ENCODE measurements at places on chromosomes 2 and 18. TPM values are rescaled to one million over a fixed set of nuclear protein-coding genes. Genes with fewer than 3 reads are reported as not detected.

- H3K27me3 ChIP-seq: no peaks in the 10 kb centered on the region
- no peak for DNase-seq
- H3K36me3 ChIP-seq: no peaks in the 10 kb centered on the region
- H3K27ac ChIP-seq: no peak overlapping the region
Observed at GRCh38 chr2:8364668-8365067, 317.2 kb upstream of the ID2 start.

GRCh38 chr18:60279391-60279790 is 93.2 kb downstream of the MC4R start:
- no peak for DNase-seq
- no peaks in the 10 kb centered on the region for H3K36me3 ChIP-seq
- H3K4me3 ChIP-seq: no peak overlapping the region
- peaks cover 88% of the 10 kb centered on the region for H3K27me3 ChIP-seq
- no peaks in the 10 kb centered on the region for H3K4me1 ChIP-seq

DNA sequence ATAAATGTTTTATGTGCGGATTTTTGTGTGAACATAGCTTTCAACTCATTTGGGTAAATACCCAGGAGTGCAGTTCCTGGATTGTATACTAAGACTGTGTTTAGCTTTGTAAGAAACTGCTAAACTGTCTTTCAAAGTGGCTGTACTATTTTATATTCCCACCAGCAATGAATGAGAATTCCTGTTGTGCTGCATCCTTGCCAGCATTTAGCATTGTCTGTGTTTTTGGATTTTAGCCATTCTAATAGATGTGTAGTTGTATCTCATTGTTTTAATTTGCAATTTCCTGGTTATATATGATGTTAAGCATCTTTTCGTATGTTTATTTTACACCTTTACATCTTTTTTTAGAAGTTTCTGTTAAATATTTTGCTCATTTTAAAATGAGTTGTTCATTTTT is 24.2 kb downstream of the VRK2 start:
- H3K27ac ChIP-seq: no peak overlapping the region
- H3K36me3 ChIP-seq: peaks cover 26% of the 10 kb centered on the region
- H3K4me3 ChIP-seq: no peak overlapping the region
- no peaks in the 10 kb centered on the region for H3K27me3 ChIP-seq
- no peaks in the 10 kb centered on the region for H3K4me1 ChIP-seq
- DNase-seq: no peak

DNA sequence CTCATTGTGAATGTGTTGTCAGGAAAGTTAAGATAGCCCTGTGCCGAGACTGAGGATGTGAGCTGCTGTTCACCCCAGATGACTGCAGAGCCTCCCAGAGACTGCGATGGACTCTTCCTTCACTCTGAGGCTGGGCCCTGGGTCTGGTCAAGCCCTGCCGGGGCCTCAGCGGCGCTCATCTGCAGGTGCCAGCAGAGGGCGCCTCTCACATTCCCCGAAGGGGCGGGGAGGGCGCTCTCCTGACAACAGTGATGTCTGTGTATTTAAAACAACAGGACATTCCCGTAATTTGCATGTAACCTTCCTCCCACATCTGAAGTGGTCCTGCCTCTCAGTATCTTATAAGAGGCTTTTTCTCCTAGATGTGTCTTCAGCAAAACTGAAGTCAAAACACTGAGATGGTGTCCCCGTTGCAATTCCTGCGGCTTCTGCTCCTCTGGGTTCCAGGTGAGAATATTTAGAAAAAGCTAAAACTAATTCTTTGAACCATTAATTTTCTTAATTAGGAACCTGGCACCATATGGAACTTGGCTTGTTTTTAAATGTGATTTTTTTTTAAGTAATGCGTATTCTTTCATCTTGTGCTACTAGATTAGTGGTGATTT is 1377.9 kb downstream of the RPIA start:
- no peak overlapping the region for H3K27ac ChIP-seq
- no peak for DNase-seq
- no peak overlapping the region for H3K4me3 ChIP-seq
- H3K4me1 ChIP-seq: no peaks in the 10 kb centered on the region

GRCh38 chr18:65206551-65207260 is 544.1 kb upstream of the CDH7 start:
- DNase-seq: no peak
- H3K4me1 ChIP-seq: no peaks in the 10 kb centered on the region
- H3K4me3 ChIP-seq: no peak overlapping the region
- peaks cover 58% of the 10 kb centered on the region for H3K27me3 ChIP-seq
- H3K36me3 ChIP-seq: no peaks in the 10 kb centered on the region
- H3K27ac ChIP-seq: peak overlapping the region; percentile 28

- H3K27me3 ChIP-seq: peaks cover 17% of the 10 kb centered on the region
- no peak overlapping the region for H3K4me3 ChIP-seq
- H3K4me1 ChIP-seq: peaks cover 7% of the 10 kb centered on the region
- no peak overlapping the region for H3K27ac ChIP-seq
- H3K36me3 ChIP-seq: no peaks in the 10 kb centered on the region
- DNase-seq: no peak
Observed at GRCh38 chr2:176109946-176110345, 2.9 kb downstream of the HOXD11 start.

GRCh38 chr2:64646007-64646880 is 7.5 kb downstream of the SERTAD2 start:
- H3K4me1 ChIP-seq: peaks cover 32% of the 10 kb centered on the region
- H3K27ac ChIP-seq: peak overlapping the region; percentile 19
- H3K27me3 ChIP-seq: no peaks in the 10 kb centered on the region
- peaks cover 5% of the 10 kb centered on the region for H3K36me3 ChIP-seq
- peak; percentile 81 for DNase-seq

DNA sequence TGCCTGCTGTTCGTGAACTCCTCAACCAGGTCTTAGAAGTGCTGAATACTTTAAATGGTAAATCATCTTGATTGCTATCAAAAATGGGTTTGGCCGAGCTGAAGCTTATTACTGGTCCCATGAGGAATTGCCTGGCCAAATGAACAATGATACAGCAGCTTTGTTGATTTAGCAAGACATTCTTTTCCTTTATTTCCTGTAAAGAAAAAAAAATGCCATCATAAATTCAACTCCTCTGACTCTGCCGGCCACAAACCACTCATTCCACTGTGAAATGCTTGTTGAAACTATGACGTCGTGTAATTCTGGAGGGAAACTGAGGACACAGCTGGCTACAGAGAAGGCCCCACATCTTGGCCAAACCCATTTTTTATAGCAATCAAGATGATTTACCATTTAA is 74.2 kb upstream of the ID2 start:
- no peaks in the 10 kb centered on the region for H3K4me1 ChIP-seq
- H3K36me3 ChIP-seq: no peaks in the 10 kb centered on the region
- no peak overlapping the region for H3K27ac ChIP-seq
- no peak overlapping the region for H3K4me3 ChIP-seq

GRCh38 chr2:69223759-69224511 is 163.1 kb downstream of the GFPT1 start:
- H3K4me1 ChIP-seq: no peaks in the 10 kb centered on the region
- no peak overlapping the region for H3K27ac ChIP-seq
- no peaks in the 10 kb centered on the region for H3K27me3 ChIP-seq

- H3K4me3 ChIP-seq: no peak overlapping the region
- H3K27ac ChIP-seq: no peak overlapping the region
- no peak for DNase-seq
- H3K36me3 ChIP-seq: no peaks in the 10 kb centered on the region
- no peaks in the 10 kb centered on the region for H3K27me3 ChIP-seq
- no peaks in the 10 kb centered on the region for H3K4me1 ChIP-seq
Observed at GRCh38 chr2:31703253-31703652, 122.5 kb upstream of the SRD5A2 start.

GRCh38 chr2:38571193-38571592 is 31.5 kb downstream of the HNRNPLL start:
- no peak for DNase-seq
- peaks cover 54% of the 10 kb centered on the region for H3K36me3 ChIP-seq
- H3K27me3 ChIP-seq: no peaks in the 10 kb centered on the region
- peaks cover 10% of the 10 kb centered on the region for H3K4me1 ChIP-seq
- H3K27ac ChIP-seq: no peak overlapping the region

- H3K27ac ChIP-seq: peak overlapping the region; percentile 27
- H3K27me3 ChIP-seq: no peaks in the 10 kb centered on the region
- peaks cover 21% of the 10 kb centered on the region for H3K4me1 ChIP-seq
- no peaks in the 10 kb centered on the region for H3K36me3 ChIP-seq
- DNase-seq: peak; percentile 98
- H3K4me3 ChIP-seq: no peak overlapping the region
Observed at GRCh38 chr18:22223254-22223964, 54.0 kb downstream of the GATA6 start.

DNA sequence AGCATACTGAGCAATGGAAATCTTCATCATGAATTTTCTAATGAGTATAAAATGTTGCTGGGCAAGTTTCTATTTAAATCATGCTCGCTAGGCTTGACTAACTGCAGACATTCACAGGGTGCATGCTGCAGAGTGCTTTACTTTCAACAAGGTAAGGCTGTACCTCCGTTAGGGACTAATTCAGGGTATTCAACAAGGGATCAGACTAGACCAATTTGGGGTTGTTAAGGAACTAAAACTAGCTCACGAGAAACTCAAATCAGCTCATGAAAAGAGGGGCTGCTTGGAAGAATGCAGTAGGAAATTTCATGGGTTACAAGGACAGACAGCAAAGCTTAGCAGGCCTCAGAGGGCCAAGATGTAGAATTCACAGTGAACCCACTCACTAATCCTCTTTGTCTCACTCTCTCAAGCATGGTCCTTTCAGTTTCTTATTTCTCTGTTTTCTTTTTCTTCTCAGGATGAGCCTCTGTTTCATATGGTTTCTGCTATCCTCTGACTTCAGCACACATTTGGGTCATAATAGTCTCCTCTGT is 2.2 kb downstream of the MYO3B start:
- no peak overlapping the region for H3K27ac ChIP-seq
- H3K4me1 ChIP-seq: peaks cover 6% of the 10 kb centered on the region
- no peaks in the 10 kb centered on the region for H3K27me3 ChIP-seq
- no peaks in the 10 kb centered on the region for H3K36me3 ChIP-seq

DNA sequence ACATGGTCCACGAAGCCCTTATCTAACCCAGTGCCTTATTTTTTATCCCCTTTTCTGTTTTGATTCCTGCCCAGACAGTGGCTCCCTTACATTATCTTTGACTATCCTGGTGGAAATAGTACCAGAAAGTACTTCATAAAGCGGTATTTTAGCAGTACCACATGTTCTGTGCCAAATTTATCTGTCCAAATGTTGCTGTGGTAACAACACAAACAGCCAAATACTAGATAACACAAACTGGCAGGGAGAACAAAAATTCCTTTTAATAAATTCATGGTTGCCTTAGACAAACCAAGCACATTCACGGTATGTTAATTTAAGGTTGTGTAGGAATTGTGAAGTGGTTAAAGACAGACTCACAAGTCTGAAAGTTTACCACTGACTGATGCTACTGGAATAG is 187.9 kb upstream of the LHCGR start:
- no peaks in the 10 kb centered on the region for H3K4me1 ChIP-seq
- no peaks in the 10 kb centered on the region for H3K36me3 ChIP-seq
- H3K27me3 ChIP-seq: peaks cover 6% of the 10 kb centered on the region
- H3K27ac ChIP-seq: no peak overlapping the region
- DNase-seq: no peak
- H3K4me3 ChIP-seq: no peak overlapping the region

DNA sequence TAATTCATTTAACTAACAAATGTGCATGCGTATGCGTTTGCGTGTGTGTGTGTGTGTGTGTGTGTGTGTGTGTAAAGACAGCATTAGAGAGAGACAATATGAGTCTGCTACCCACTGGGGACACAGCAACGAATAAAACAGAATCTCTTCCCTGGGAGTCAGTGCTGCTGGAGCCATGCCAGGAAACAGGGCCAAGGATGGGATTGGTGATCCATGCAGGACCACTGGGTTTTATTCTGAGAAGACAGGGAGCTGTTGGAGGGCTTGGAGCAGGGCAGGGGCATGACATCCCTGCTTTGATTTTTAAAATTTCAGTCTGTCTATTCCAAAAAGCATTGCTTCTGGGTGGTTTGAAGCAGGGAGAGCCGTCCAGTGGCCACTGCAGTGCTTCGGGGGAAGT is 62.9 kb downstream of the PDCL3 start:
- H3K27me3 ChIP-seq: peaks cover 49% of the 10 kb centered on the region
- H3K36me3 ChIP-seq: no peaks in the 10 kb centered on the region
- DNase-seq: no peak
- no peaks in the 10 kb centered on the region for H3K4me1 ChIP-seq

GRCh38 chr2:235270291-235270690 is 223.6 kb upstream of the AGAP1 start:
- DNase-seq: no peak
- H3K4me1 ChIP-seq: no peaks in the 10 kb centered on the region
- no peak overlapping the region for H3K4me3 ChIP-seq
- H3K27ac ChIP-seq: no peak overlapping the region
- no peaks in the 10 kb centered on the region for H3K36me3 ChIP-seq
- peaks cover 76% of the 10 kb centered on the region for H3K27me3 ChIP-seq

GRCh38 chr2:52386433-52387030 is 1354.6 kb upstream of the NRXN1 start:
- H3K27me3 ChIP-seq: no peaks in the 10 kb centered on the region
- H3K4me3 ChIP-seq: no peak overlapping the region
- H3K36me3 ChIP-seq: no peaks in the 10 kb centered on the region
- no peak for DNase-seq
- H3K4me1 ChIP-seq: no peaks in the 10 kb centered on the region

The ADAM17 gene
- total RNA-seq: 44.3 TPM

The CENPA gene
- total RNA-seq: 19.7 TPM

The SP140 gene
- not detected for total RNA-seq

The IL37 gene
- total RNA-seq: not detected

The ASAP2 gene
- total RNA-seq: 80.8 TPM
